ENCODE measurements at places on chromosomes 16 and 17. TPM values are rescaled to one million over a fixed set of nuclear protein-coding genes. Genes with fewer than 3 reads are reported as not detected.

DNA sequence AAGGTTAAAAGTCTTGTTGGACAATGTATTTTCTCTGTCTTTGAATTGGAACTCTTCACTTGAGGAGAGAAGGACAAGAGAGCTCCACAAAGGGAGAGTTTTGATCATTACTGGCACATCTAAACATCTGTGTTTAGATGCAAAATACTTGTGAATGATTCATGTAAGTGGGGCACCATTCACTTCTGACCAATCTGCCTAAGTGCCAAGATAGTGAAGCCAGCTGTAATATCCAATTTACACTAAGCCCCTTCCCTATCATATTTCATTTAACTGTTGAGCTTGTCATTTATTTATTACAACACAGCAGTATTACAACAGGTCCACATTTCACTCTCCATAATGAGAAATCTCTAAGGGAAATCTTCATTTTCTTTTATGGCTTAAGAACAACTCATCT is 832.3 kb upstream of the GOT2 start:
- DNase-seq: no peak

GRCh38 chr17:17491546-17491988 is 4.6 kb downstream of the RASD1 start:
- DNase-seq: no peak

DNA sequence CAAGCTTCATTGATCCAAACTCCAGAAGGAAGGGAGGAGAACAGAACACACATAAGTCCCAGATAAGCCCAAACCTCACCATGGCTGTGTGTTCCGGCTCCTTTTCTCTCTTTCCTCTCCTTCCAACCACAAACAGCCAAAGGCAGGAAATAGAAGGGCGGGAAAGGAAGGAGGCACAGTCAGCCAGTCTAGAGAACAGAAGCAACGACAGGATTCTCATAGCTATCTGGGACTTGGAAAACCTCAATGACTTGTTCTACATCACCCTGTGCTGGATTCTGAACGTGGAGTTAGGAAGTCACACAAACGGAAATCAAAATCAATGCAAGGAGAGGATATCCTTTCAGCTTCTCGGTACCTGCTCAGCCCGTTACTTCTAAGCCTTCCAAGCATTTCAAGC is 9.0 kb downstream of the CRK start:
- DNase-seq: peak; percentile 9

PERCC1 gene
- total RNA-seq: not detected

ZNF385C gene
- 0.37 TPM for total RNA-seq

Data from HT-29 (cell line).